ENCODE measurements at places on chromosomes 1 and 21.

DNA sequence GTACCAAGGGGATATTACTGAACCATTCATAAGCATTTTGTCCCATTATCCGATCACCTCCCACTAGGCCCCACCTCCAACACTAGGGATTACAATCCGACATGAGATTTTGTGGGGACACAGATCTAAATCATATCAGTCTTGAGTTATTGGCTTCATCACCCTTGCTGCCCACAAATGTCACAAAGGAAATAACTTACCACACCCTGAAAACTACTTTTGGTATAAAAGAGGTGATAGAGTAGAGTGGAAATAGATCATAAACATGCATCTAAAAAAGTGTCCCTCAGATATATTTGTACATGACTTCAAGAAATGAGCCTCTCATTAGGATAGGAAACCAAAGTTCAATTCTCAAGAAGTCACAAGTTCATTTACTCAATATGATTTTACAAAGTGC, 22.6 kb upstream of the FCRL3 start:
- DNase-seq: no peak

DNA sequence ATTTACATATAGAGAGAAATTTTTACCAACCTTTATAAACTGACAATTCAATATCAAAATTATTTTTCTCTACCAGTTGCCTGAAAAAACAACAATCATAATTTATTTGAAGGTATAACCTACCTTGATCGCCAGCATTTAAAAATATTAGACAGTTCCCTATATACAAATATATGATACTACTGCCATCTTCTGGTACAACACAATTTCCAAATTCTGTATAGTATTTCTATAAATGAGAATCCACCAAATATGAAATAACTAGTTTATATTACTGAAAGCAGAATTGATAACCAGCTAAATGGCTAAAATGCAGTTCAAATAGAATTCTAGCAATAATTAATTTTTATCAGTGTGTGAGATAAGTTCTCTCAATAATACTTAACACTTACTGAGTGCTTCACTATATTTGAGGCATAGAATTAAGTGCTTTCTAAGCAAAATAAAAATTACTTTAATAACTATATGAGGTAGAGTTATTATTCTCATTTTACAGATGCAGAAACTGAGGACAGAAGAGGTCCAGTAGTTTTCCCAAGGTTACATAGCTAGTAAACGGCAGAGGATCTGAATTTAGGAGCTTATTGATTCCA, 75.6 kb downstream of the PIGK start:
- no peak for DNase-seq

- DNase-seq: peak; percentile 51
These were observed 82.2 kb upstream of the BMP8A start for GRCh38 chr1:39409055-39409816.

DNA sequence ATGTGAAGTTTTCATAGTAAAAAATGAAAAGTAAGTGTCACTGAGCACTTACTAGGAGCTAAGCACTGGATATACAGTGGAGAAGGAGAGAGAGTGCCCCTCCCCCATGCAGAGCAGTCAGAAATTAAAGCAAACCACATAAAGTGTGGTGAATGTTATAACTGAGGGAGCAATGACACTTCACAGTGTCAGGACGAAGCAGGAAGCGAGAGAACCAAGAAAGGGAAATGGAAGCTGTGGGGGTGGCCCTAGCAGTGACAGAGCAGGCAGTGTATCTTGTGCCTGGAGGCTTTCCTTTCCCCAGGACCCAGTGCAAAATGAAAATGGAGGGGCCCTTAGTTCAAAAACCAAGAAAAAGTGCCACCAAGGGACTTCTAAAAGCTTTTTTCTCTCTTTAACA, 21.5 kb upstream of the RCAN3 start:
- DNase-seq: no peak
